ENCODE measurements at places on chromosomes 11 and 22.

GRCh38 chr11:57566005-57566904 is 1.2 kb downstream of the UBE2L6 start:
- peak; percentile 12 for DNase-seq

DNA sequence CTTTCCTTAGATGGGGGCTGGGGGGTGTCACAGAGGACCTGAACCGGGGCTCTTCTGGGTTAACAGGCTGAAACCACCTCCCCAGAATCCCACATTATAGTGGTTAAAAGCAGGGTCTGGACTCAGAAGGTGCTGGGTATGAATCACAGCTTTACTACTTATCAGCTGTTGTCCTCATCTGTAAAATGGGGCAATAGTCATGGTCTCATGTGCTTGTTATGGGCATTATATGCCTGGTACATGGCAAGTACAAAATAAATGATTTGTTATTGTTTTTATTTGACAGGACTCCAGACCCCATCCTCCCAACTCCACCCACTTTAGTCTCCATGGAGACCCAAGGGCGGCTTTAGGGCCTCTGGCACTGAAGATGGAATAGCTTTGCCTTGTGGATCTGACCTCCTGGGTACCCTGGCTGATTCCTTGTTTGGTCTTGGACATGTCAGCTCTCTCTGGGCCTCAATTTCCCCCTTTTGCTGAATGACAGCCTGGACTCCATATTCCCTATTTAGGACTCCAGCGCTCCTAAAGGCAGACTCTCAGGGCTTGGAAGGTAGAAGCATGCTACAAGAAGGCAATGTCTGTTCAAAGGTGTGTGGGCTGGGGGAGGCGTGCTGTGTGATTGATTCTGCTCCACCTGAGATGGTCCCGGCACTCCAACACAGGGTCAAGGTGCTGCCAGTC is 812 bp upstream of the SMTN start:
- DNase-seq = no peak

DNA sequence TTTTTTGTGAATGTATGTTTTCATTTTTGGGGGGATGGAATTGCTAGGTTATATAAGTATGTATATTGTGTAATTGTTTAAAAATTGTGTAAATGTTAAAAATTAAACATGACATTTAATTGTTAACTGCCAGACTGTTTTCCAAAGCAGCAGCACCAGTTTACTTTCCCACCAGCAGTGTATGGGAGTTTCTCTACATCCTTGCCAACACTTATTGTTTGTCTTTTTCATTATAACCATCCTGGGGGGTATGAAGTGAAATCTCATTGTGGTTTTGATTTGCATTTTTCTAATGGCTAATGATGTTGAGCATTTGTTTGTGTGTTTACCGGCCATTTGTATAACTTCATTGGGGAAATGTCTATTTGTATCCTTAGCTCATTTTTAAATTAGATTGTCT is 31.7 kb upstream of the RRAS2 start:
- no peak for DNase-seq

- peak; percentile 65 for DNase-seq
These were observed 4.7 kb downstream of the YPEL4 start for GRCh38 chr11:57644748-57645688.

GRCh38 chr11:62958547-62959421 is 26.0 kb downstream of the SLC22A6 start:
- peak; percentile 43 for DNase-seq

GRCh38 chr11:115488945-115489344 is 15.3 kb downstream of the CADM1 start:
- peak; percentile 90 for DNase-seq

- DNase-seq = no peak
These were observed 109.2 kb downstream of the CSNK2A3 start for GRCh38 chr11:11243590-11244469.

DNA sequence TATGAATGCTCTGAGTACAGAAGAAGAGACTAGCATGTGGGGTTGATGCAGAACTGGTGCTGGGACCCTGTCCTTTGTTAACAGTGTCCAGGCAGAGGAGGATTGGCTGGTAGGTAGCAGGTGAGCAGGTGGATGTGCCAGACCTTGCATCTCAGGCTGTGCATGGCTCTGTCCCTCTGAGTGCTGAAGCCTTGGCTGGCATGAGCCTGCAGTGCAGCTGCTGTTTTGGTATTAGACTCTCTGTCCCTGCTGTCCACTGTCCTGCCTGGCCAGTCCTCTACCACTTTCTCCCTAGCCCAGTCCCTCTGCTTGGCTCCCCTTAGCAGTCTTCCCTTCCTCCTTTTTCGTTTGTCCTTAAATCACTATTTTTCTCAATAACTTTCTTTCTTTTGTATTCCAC is 213.6 kb upstream of the ZBED5 start:
- DNase-seq = no peak

GRCh38 chr11:66617155-66617834 is 865 bp downstream of the RBM14 start:
- DNase-seq = no peak

DNA sequence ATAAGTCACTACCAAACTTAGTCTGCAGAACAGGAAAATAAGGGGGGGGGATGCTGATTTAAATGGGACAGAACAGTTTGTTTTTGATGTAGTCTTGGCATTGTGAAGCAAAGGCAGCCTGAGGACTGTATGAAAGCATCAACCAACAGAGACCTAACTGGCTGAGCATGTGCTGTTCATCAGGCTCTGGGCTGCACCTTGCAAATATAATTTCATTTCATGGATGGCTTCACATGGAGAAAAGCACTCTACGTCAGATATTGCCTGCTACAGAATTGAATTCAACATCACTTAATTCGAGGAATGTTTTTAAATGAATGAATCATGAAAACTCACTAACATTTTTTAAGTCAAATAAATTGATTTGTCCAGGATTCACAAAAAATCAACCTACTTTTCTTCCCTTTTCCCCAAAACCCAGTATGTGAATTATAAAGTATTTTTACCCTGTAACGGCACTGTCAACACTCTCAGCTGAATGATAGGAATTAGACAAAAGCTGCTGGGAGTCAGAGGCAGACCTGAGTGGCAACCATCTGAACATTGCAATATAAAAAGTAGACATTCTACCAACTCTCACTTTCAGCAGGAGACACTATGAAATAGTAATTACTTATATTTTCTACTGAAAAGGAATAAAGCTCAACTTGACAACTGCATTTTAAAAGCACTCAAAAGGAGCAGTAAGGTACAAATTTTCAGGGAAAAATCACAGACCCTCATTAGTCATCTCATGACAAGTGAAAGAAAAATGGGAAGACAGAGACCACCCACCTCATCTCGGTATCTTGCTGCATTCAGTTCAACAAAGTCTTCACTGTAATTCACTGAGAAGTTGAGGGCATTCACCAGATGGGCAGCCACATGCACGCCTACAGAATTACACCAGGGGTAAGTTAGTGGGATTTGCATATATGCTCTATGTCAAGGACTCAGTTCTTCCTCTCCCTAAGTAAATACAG is 47.5 kb downstream of the NOX4 start:
- no peak for DNase-seq

DNA sequence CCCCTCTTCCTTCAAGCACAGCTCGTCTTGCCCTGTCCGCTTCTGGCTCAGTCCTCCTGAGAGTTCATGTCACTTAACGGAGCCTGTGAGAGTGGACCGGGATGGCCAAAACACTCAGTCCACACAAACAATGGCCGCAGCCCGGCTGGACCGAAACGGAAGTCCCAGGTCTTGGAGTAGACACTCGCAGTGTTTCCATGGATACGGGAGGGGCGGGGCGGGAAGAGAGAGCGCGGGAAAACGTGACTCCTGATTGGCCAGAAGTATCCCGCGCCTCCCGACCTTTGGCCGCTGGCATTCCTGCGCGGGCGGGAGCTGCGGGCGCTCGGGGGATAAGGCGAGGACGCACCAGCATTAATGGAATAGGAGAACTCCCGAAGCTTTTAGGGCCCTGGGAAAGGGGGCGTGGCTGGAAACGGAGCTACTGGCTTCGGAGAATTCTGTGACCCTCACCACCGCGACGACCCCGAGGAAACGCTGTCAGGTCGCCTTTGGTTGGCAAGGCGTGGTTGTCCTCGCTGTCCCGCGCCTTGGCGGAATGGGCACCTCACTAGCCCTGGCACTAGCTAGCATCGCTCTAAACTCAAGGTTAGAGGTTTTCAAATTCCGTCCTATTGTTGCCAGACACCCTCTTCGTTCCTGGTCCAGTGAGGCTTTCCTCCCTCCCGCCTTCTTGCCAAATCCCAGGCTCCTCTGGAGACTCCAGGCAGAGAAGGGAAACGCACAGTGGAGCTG is at the start of the genes NLRP14 and ZNF214:
Gene NLRP14, plus strand, starts transcription at position 297 of the 735 bp plus-strand sequence. CDS start 18,108 bp downstream, outside the sequence.
Gene ZNF214, minus strand, starts transcription at position 164 of the 735 bp plus-strand sequence. CDS start 17,511 bp downstream, outside the sequence.
- peak; percentile 94 for DNase-seq

- DNase-seq = peak; percentile 48
These were observed 9.4 kb upstream of the LAYN start for GRCh38 chr11:111531136-111531535.

DNA sequence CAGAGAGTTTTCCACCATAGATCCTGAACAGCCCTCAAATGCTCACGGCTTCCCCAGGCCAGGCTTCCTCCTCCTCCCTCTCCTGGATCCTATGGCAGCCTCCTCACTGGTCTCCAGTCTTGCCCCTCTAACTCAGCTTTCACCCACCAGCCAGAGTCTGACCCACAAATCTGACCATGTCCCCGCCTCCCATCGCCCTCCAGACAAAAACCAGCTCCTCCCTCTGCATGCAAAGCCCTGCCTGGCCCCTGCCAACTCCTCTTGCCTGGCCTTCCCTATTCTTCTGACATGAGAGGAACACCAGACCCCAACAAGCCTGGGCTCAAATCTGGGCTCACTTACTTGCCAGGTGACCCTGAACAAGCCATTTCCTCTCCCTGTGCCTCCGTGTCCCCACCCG is 32.4 kb upstream of the PDE2A start:
- DNase-seq = no peak

- no peak for DNase-seq
These were observed 10.8 kb downstream of the FAM227A start for GRCh38 chr22:38645430-38645829.

- DNase-seq = peak; percentile 62
These were observed 212.8 kb downstream of the DSCAML1 start for GRCh38 chr11:117584056-117584830.

- no peak for DNase-seq
These were observed 86.6 kb downstream of the RTL6 start for GRCh38 chr22:44411226-44412135.

GRCh38 chr11:67667490-67668191 is 6.8 kb downstream of the ALDH3B2 start:
- DNase-seq = no peak

- DNase-seq = peak; percentile 81
These were observed 541.4 kb upstream of the CCDC90B start for GRCh38 chr11:83827520-83827919.

GRCh38 chr22:33013531-33014162 is 44.5 kb downstream of the SYN3 start:
- no peak for DNase-seq

DNA sequence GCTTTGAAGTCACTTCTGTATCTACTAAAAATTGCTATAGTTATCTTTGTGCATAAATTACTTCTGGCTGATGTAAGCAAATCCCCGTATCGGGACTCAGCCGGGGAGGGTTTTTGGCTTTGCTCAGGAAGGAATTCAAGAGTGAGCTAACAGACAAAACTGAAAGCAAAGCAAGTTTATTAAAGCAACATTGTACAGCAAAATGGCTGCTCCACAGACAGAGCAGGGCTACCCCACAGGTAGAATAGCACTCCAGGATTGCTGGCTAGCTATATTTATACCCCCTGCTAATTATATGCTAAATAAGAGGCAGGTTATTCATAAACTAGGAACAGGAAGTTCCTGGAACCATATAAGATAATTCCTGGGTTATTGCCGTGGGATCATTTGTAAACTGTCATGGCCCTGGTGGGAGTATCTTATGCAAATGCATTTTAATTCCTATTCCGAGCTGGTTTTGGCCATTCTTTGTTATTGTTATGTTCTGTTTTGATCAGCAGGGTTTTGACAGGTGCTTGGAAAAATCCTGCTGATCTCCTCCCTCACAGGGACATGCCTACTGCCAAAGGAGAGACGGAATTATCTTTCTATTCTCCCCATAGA is 15.2 kb downstream of the MIF start:
- DNase-seq = no peak

DNA sequence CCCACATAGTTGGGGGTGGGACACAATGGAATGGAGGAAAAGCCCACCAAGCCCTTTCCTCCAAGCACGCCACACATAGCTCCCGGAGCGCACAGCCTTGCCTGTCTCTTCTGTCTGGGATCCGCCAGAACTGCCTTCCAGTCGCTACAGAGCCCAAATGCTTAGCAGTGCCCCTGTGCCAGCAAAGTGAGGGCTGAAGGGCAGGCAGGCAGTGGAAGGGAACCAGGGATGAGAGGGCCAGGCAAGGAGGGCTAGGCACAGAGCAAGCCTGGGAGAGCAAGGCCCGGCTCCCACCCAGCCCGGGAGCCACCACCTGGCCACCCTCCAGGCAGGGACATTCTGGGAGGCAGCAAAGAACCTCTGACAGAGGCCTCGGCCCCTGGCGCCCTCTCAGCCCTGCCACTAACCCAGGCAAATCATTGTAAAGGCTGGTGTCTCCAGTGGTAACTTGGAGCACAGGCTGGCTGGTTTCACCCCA is 32.5 kb downstream of the PPP2R1B start:
- DNase-seq = no peak

- peak; percentile 62 for DNase-seq
These were observed 826.3 kb downstream of the DLG2 start for GRCh38 chr11:84800755-84801346.

- DNase-seq = no peak
These were observed 42.9 kb downstream of the INSC start for GRCh38 chr11:15157606-15158137.

- no peak for DNase-seq
These were observed 7.6 kb downstream of the BCO2 start for GRCh38 chr11:112182867-112183266.

GRCh38 chr22:24137595-24137994 is 43.7 kb upstream of the SUSD2 start:
- DNase-seq = peak; percentile 58

- peak; percentile 14 for DNase-seq
These were observed 108.2 kb downstream of the SLC36A4 start for GRCh38 chr11:93089474-93090102.

GRCh38 chr22:23179381-23180299 is 669 bp upstream of the BCR start:
- DNase-seq = no peak

- peak; percentile 60 for DNase-seq
These were observed 97.6 kb downstream of the FAT3 start for GRCh38 chr11:92322225-92322624.

- peak; percentile 96 for DNase-seq
These were observed 37.3 kb upstream of the RBFOX2 start for GRCh38 chr22:36065775-36066544.

DNA sequence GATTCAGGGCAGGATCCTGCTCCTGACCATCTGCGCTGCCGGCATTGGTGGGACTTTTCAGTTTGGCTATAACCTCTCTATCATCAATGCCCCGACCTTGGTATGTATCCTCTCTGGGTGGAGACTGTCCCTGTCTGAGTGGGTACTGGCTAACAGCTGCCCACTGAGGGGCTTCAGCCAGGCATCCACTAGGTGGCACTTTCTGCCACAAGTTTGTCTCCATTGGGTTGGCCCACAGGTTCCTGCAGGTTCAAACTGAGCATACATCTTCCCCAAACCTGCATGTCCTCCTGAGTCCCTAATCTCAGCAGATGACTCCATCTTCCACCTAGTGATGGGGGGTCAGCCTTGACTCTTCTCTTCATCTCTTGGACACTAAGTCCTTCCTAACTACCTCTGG is 4.4 kb downstream of the SLC2A11 start:
- DNase-seq = peak; percentile 31

GRCh38 chr11:117465236-117465997 is 137.8 kb downstream of the CEP164 start:
- DNase-seq = no peak

- no peak for DNase-seq
These were observed 151.7 kb downstream of the STK33 start for GRCh38 chr11:8442301-8442700.
